ENCODE measurements at places on chromosomes 5 and 9. TPM values are rescaled to one million over a fixed set of nuclear protein-coding genes. Genes with fewer than 3 reads are reported as not detected.

The CERCAM gene
- total RNA-seq, result 29.0 TPM

The NEUROG1 gene
- total RNA-seq, result not detected

The SHOC1 gene
- not detected for total RNA-seq

The CEL gene
- not detected for total RNA-seq

The PCA3 gene
- total RNA-seq, result not detected

The TRIM7 gene
- total RNA-seq, result 4.4 TPM

The NUTM2G gene
- not detected for total RNA-seq

The RANBP3L gene
- 4.6 TPM for total RNA-seq

The ZFP37 gene
- total RNA-seq, result 3.9 TPM

The PCDHB5 gene
- total RNA-seq, result 3.2 TPM

The CCDC183 gene
- 1.4 TPM for total RNA-seq

The PAPPA gene
- 3.0 TPM for total RNA-seq

The SPINK6 gene
- not detected for total RNA-seq

The AGPAT2 gene
- total RNA-seq, result 28.8 TPM

The IL9 gene
- total RNA-seq, result not detected

The ENTREP1 gene
- total RNA-seq, result 24.6 TPM

The CCDC180 gene
- 0.12 TPM for total RNA-seq

The OMD gene
- total RNA-seq, result 11.4 TPM

The MZB1 gene
- not detected for total RNA-seq

The PLAA gene
- total RNA-seq, result 24.7 TPM

The ADAMTS2 gene
- total RNA-seq, result 21.5 TPM

The GRAMD2B gene
- total RNA-seq, result 66.0 TPM

The FBP1 gene
- 6.3 TPM for total RNA-seq

The PCDHB4 gene
- 2.8 TPM for total RNA-seq

The FBP2 gene
- not detected for total RNA-seq

The PCDHB7 gene
- 1.9 TPM for total RNA-seq

The IL17B gene
- 7.2 TPM for total RNA-seq

The FANCG gene
- 5.2 TPM for total RNA-seq

The ADAMTS12 gene
- total RNA-seq, result 5.6 TPM

The COL23A1 gene
- total RNA-seq, result 3.4 TPM

The EGFLAM gene
- 7.8 TPM for total RNA-seq

The RNF183 gene
- not detected for total RNA-seq

The PHYHD1 gene
- total RNA-seq, result 23.7 TPM

The CKMT2 gene
- 3.9 TPM for total RNA-seq

The CDH6 gene
- total RNA-seq, result 10.9 TPM

The TAF1L gene
- not detected for total RNA-seq

The SNCAIP gene
- 1.7 TPM for total RNA-seq

The KCNV2 gene
- total RNA-seq, result not detected

The CDKN2B gene
- 9.4 TPM for total RNA-seq

The NIM1K gene
- total RNA-seq, result 0.94 TPM

The ITGA2 gene
- 1.5 TPM for total RNA-seq

The EGFL7 gene
- 62.8 TPM for total RNA-seq

The CDKN2A gene
- total RNA-seq, result not detected

The SLCO6A1 gene
- total RNA-seq, result not detected

The GKAP1 gene
- 17.6 TPM for total RNA-seq

The GRXCR2 gene
- not detected for total RNA-seq

The CACFD1 gene
- 15.5 TPM for total RNA-seq

The CORO2A gene
- total RNA-seq, result 0.94 TPM

The MTRR gene
- total RNA-seq, result 44.0 TPM

The ENTPD8 gene
- 0.57 TPM for total RNA-seq

The ODF2 gene
- 26.7 TPM for total RNA-seq

The SPRY4 gene
- 11.7 TPM for total RNA-seq

The IFNA1 gene
- total RNA-seq, result not detected

The ZDHHC11 gene
- 3.2 TPM for total RNA-seq

The ASPN gene
- total RNA-seq, result 18.4 TPM

The HINT2 gene
- 23.4 TPM for total RNA-seq

The RLN2 gene
- not detected for total RNA-seq

The ARHGEF37 gene
- total RNA-seq, result 30.6 TPM
